CD4-positive, alpha-beta T cell (primary cell): ENCODE measurements at places on chromosomes 6 and 20.

DNA sequence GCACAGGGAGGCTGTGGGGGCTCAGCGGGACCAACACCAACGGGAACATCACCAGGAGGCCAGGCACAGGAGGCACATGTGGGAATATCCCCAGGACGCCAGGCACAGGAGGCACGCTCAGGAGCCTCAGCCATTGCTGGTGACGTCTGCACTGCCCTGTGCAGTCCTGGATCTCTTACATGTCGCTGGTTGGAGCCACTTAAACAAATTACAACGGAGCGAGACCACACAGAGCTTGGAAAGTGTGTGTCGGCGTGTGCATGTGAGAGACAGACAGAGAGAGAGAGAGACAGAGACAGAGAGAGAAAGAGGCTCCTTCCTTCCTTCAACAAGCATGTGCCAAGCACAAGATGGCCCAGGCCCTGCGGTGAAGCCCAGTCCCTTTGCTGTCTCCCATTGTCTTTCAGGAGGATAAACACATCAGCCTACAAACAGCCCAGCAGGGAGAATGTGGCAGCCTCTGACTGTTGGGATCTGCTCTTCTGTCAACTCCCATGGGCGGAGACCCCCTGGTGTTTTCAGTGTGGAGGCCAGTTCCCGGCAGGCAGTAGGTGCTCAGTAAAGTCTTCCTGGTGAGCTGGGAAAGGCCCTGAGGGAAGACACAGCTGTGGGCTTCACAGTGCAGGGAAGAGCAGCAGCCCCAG lies 112.7 kb upstream of the THBS2 start:
- no peak for DNase-seq

DNA sequence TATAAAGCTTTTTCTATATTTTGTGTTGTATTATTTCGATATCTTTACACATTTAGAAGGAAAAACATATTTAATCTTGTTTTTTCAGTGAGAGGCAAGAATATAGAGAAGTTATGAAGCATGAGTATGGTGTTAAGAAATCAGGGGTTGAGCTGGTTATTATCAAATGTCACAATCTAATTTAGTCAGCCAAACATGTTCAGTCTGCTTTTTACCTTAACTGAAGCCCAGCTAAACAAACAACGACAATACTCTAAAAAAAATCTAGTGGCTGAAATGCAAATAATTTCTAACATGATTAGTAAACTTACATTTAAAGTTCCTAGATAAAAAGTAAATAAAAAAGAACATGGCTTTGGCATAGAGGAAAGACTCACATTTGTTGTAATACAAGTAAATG lies 433.8 kb upstream of the NRSN1 start:
- no peak for DNase-seq

GRCh38 chr6:46850792-46851191 lies 57.6 kb downstream of the MEP1A start:
- no peak for DNase-seq

GRCh38 chr20:63469713-63470101 lies 2.7 kb downstream of the KCNQ2 start:
- no peak for DNase-seq

DNA sequence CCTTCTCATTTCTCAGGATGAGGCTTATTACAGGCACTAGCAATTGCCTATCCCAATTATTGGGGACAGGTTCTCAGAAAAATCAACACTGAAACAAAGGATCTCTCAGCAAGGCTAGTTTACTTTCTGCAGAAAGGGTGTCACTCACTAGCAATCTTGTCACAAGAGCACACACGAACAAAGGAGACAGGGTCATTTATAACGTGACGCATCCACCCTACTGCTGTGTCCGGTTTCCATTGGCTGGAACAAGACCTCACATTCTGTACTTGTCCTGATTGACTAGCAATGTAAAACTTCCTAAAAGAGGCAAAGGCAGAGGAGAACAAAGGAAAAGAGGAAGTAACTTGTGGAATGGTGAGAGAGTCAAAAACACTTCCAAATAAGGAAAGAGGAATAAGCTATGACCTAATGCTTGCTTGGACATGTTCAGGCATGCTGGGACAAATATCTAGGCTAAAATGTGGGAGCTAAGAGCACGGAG lies 160.2 kb upstream of the STXBP5 start:
- no peak for DNase-seq

DNA sequence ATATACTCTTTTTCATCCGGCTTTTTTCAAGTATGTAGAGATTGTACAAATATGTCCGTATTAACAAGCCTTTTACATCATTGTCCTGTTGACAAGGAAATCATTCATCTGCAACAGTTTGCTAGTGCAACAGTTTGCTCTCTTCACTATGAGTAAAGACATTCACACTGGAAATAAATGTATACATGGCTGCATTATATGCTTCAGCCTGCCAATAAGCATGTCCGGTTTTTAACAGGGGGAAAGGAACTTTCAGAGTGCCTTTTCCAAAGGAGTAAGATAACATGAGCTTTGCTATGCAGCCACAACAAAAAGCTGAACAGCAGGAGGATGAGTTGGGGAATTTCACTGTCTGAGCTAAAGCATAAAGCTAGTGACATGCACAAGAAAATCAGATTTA lies 99.4 kb upstream of the ADTRP start:
- DNase-seq: no peak

- DNase-seq: no peak
Observed at GRCh38 chr20:38870733-38871559, 55.3 kb upstream of the FAM83D start.

- DNase-seq: peak; percentile 64
Observed at GRCh38 chr6:144064402-144065212, 30.8 kb downstream of the SF3B5 start.

DNA sequence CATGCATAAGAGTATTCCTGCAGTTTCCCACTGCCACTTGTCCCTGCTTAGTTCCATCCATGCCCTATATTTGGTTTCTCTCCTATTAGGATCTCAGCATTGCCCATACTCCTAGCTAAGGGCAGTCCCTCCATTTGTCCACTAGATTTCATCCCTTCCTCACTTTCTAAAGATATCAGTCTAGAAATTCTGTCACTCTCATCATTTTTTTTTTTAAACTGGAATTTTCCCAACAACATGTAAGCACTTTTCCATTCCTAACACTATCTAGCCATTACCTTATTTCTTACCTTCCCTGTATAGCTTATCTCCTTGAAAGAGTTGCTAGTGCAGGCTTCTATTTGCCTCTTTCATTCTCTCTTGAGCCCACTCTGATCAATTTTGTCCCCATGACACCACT lies 312.2 kb downstream of the BTBD3 start:
- DNase-seq: no peak

DNA sequence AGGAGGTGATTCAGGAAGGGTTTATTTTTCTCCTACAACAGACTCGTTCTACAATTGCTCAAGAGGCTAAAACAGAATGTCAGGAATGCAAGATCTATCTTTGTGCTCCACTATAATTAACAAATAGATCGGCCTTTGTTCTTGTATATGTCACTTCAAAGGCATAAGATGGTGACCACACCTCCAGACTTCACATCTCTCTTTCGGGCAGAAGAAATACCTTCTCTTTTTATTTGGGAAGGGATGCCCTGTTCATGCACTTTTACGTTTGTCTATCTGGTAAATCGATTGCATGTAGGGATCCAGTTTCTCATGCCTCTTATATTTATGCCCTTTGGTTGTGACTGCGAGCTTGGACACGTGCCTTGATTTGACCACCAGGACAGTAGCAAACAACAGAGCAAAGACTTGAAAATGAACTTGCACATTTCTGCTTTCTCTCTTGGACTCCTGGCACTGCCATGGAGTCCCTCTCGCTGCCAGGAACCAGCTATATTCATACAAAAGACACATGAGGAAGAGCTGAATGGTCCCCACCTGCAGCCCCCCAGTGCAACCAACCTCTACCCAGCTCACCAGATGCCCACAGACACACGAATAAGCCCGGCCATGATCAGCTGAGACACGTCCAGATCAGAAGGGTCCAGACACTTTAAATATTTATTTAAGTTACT lies 219.8 kb upstream of the STXBP5 start:
- no peak for DNase-seq
